ENCODE measurements at places on chromosomes 11 and 22.

DNA sequence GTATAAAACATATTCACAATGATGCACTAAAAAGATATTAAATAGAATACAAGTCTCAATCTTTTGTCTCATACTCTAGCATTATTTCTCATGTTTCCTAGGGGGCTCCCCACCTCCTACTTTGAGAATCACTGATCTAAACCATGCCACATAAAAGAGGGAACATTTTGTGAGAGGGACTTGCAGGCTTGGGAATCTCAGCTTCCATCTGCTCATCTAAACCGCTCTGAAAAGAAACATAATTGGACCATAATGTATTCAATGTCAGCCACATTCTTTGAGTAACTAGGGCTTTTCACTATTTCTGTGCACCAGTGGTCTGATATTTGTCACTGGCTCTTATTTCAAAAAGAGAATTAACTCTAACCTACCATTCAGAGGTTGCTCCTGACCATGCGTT, 6.4 kb upstream of the CSRP3 start:
- DNase-seq = no peak

DNA sequence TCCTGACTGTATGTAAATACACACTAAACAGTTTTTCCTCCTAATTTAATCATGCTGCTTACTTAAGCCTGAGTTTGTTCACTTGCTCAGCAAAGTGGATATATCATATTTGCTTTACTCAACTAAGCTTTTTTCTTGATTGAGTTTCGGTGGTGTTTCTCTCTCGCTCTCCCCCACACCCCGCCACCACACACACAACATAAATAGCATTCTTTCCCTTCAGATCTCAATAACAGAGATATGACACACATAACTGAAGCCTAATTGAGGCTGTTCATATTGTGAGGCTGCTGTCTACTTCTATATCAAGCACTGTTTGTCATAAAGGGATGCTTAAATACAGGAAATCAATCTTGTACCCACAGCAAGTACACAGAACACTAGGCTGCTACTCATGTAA, 364.9 kb downstream of the FAT3 start:
- DNase-seq = no peak

GRCh38 chr11:62786318-62787004, 741 bp upstream of the TMEM179B start:
- DNase-seq = peak; percentile 77

GRCh38 chr11:65013130-65013887, 651 bp upstream of the ARL2 start:
- DNase-seq = peak; percentile 90

DNA sequence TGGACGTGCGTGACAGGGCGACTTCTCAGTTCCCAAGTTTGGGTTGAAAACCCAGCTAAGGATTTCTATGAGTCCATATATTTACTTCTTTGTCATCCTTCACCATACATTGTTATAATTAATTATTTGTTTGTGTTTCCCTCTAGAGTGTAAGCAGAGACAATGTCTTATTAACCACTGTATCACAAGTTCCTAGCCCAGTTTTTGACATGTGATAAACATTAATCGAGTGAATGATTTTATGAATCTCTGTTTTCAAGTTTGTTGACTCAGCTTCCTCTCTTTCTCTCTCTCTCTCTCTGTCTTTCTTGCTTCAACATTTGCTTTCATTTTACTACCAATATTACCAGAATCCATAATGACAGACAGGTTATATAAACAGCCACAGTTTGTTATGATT, 1259.6 kb upstream of the TENM4 start:
- DNase-seq = no peak

DNA sequence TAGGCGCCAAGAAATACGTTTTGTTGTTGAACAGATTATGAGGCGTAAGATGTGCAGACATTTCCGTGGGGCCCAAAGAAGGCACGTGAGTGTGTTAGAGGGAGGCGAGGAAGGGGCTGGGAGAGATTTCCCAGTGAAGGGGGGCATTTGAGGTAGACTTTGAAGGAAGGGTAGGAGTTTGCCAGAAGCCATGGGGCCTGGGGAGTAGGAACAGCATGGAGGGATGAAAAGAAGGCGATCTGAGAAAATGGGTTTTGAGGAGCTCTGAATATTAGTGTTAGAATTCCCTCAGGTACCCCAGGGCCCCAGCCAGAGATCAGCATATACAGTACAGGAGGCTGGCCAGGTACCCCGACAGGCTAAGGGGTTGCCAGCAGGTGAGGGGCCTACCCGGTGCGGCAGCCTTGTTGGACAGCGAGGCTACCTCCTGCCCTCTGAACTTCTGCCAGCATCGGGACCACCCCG, 414 bp upstream of the MIEF1 start:
- no peak for DNase-seq

- DNase-seq = no peak
Observed at GRCh38 chr11:79110796-79111195, 330.0 kb downstream of the TENM4 start.

GRCh38 chr22:29485448-29485847, 5.4 kb downstream of the NEFH start:
- no peak for DNase-seq

DNA sequence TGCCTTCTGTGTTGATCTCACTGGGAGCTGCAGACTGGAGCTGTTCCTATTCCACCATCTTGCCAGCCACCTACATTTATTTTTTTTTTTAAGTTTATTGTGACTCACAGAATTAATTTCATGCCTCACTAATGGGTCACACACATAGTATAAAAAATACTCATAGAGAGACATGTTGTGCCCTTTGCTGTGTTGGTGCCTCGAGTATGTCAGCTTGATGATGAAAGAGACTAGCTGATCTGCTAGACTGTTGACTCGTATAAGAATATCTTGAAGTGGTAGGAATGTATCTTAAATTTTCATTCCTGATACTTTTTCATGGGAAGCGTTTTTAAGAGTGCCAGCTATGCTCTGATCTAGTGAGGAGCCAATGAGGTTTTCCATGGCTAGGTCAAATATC, 28.6 kb upstream of the AMPD3 start:
- DNase-seq = no peak

GRCh38 chr11:121887976-121888557, 227.9 kb downstream of the BLID start:
- DNase-seq = no peak

GRCh38 chr11:60367896-60368295, 10.4 kb upstream of the MS4A7 start:
- no peak for DNase-seq

- DNase-seq = no peak
Observed at GRCh38 chr11:13104619-13105236, 95.6 kb downstream of the RASSF10 start.

DNA sequence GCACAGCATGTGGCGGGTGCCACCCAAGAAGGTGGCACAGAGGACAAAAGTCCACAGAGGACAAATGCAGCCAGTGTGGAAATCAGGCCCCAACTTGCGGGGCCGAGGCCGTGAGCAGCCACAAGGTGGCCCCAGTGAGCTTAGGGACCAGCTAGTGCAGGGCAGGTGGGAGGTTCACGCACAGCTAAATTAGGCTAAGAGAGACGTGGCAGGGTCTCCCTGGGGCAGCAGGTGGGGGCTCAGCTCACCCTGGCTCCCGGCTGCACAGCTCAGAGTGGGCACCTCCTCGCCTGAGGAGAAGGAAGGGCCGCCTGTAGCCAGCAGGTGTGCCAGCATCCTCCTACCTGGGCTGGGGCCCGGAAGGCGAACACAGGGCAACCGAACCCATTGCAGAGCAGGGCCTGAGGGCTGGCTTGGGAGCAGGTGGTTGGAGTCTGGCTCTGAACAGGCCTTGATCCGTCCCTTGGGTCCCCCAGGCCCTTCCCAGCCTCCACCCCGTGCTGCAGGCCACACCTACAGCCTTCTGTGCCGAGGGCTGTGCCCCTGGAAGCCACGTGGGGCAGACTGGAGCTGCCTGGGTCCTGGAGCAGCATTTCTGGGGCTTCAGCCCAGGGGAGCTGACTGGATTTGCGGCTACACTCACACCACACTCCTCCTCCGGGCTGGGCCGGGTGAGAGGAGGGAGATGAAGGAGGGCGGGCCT, 26.1 kb upstream of the CELSR1 start:
- DNase-seq = peak; percentile 64

GRCh38 chr11:69054397-69055211, 5.9 kb downstream of the TPCN2 start:
- no peak for DNase-seq

GRCh38 chr11:68651208-68651984, 32.9 kb upstream of the GAL start:
- no peak for DNase-seq

GRCh38 chr11:2085251-2086066, 53.7 kb downstream of the IGF2 start:
- no peak for DNase-seq

DNA sequence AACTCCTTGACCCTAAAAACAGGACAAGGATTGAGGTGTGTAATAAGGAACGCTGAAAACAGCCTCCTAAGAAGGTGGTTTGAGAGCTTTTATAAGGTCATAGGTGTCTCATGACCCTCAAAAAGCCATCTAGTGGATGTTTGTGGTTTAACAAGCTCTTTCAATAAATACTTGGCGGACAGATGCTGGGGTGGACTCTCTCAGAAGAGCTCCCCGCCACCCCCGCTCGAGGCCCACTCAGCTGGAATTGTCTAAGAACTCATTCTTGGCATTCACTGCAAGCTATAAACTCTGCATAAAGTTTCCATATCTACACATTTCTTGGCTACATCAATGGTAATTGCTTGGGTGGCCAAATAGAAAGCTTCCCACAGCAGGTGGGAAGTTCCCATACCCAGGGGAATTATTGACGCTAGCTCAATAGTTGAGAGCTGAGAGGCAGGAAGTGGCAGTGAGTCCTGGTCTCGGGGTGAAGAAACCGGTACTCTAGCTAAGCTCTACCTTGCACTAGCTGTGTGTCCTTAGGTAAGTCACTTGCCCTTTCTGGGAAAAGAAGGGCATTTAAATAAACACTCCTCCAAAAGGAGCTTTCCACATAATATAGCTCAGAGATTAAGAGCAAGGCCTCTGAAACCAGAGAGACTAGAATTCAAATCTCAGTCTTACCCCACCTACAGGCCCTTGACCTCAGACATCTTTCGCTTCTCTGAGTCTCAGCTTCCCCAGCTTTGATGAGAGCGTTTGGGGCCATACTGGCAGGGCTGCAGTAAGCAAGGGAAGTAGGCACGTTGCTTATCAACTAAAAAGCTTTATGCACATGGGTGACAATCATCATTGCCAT, 6.4 kb downstream of the MS4A15 start:
- DNase-seq = no peak

Measured in stimulated activated CD4-positive, alpha-beta T cell treated with anti-CD3 and anti-CD28 coated beads, Interleukin-1b, Interleukin-23, amount 100 ng/mL, for 24 hours (primary cell).